CD4-positive, alpha-beta T cell treated with Interleukin-15 for 4 hours (primary cell): ENCODE measurements at places on chromosomes 4 and X.

DNA sequence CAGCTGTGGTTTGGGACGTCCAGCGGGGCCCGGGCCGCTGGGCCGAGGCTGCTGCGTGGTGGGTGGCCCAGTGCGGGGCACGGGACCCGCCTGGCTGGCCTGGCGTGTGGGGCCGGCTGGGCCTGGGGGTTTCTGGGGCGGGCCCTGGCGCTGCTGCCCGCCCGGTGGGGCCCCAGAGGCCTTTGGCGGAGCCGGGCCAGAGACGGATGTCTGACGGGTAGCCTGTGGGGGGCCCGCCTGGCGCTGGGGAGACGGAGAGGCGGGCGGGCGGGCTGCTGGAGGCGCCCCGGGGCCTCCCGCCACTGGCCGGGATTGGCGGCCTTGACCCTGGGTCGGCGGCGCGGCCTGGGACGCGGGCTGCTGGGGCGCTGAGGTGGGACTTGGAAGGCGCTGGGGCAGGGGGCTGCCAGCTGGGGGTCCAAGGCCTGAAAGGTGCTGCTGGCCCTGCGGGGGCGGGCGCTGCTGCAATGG lies 8.1 kb upstream of the TIMP1 start:
- no peak for DNase-seq

- DNase-seq, result no peak
Measured at GRCh38 chrX:124827258-124827845, 481.0 kb downstream of the SH2D1A start.

DNA sequence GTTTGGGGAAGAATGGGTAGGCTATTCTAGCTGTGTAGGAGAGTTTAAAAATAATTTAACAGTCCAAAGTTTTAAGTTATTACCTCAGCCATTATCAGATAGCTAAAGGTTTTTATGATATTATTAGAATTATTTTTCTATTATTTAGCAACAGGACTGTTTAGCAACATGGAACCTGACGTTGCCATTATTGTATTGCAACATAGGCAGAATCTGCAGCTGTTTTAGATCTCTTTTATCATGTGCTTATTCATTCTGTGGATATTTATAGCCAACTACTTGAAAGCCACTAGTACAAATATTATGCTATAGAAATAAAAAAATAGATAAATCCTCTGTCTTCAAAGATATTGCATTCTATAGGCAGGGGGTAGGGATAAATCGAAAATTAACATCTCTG lies 382.0 kb upstream of the TRAM1L1 start:
- no peak for DNase-seq

- DNase-seq, result no peak
Measured at GRCh38 chr4:181991369-181992108, 251.7 kb upstream of the TENM3 start.

- no peak for DNase-seq
Measured at GRCh38 chr4:23769406-23769805, 120.4 kb downstream of the PPARGC1A start.

GRCh38 chr4:61505773-61506685 lies 305.9 kb downstream of the ADGRL3 start:
- no peak for DNase-seq

GRCh38 chrX:132292793-132293192 lies 73.5 kb upstream of the RAP2C start:
- peak; percentile 32 for DNase-seq
